NCI-H748 treated with DMSO at 0.1 percent for 48 hours (cell line): ENCODE measurements at places on chromosomes 7 and 10.

GRCh38 chr10:97124211-97124610 is 61.5 kb downstream of the SLIT1 start:
- DNase-seq: no peak

GRCh38 chr10:71434760-71435394 is 38.2 kb downstream of the CDH23 start:
- DNase-seq: no peak

DNA sequence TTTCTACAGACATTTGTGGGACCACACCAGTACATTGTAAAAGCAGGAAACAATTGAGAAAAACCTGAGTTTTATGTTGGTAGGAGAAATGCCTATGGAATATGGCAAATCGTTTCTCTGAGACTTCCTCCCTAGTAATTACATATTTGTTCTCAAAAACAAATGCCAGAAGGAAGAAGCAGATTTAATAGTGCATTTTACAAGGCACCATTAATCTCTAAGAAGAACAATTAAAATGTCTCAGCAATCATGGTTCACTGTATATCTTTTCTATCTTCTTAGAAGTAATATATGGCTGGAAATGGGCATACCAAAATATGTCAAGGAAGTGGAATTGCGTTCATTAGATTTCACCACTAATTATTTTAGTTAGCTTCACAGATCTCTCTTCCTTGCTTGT is 13.3 kb downstream of the CAV1 start:
- DNase-seq: no peak

DNA sequence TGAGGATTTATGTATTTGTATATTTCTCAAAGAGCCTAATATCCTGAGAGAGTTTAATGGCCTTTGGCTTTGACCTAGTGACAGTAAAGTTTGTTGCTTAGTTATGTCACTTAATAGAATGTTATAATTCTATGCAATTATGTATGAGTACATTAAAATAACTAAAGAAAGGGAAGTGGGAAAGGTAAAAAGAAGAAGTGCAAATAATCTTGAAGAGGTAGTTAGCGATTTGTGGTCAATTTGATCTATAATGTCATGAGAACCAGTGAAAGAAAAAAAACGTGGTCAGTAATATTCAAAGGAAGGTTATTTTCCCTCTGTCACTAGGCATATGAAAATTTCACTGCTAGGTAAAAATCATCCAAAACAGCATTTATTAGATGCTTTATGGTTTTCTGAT is 143.4 kb upstream of the LSM8 start:
- no peak for DNase-seq

GRCh38 chr7:30057741-30058140 is 29.5 kb downstream of the PLEKHA8 start:
- DNase-seq: no peak

DNA sequence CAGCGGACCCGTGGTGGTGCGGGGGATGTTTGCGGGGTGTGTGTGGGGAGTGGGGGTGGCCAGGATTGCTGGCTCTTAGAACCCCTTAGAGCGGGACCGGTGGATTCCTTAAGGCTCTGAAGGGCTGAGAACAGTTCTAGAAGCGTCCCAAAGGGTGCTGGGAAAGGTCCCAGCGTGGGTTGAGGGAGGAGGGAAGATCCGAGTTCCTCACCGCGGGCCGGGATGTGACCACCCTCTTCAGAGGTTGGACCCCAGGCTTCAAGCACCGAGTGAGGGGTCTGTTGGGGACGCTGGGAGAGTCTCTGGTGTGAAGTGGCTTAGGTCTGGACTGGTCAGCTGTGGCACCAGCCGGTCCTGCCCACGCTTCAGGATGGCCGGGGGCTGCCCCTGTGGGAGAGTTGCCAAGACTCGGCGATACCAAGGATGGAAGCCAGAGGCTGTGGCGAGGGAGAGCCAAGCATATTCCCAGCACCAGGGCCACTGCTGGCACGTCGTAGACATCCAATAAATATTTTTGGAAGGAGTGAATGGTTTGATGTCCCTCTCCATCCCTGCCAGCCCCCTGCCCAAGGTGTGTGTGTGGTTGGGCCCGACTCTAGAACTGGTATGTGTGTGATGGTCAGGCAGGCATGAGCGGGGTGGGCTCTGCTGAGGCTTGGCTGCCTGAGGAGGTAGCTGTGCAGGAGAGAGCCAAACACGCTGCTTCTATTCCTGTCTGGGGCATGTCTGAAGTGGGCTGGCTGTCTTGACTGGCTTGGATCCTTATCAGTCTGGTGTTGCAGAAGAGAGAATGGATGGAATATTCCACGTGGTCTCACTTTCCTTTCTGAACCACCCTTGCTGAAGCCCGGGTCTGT is 19.2 kb downstream of the ZNF775 start:
- no peak for DNase-seq

- no peak for DNase-seq
Observed at GRCh38 chr7:39688611-39689480, 65.5 kb downstream of the RALA start.

DNA sequence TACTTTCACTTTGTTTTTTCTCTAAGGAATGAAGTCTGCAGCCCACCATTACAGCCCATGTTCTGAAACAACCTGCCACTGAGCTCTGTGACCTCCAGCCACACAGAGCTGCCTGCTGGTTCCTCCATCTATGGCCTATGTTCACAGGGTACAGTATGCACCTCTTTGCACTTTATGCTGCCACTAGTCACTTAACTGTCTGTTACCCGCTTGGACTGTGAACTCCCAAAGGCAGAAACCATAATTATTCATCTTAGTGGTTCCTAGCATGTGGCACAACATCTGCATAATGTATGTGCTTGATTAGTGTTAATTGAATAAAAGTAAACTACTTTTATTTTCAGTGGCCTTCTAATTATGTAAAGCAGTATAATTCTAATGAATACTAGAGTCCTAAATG is 95.5 kb upstream of the BET1 start:
- no peak for DNase-seq

DNA sequence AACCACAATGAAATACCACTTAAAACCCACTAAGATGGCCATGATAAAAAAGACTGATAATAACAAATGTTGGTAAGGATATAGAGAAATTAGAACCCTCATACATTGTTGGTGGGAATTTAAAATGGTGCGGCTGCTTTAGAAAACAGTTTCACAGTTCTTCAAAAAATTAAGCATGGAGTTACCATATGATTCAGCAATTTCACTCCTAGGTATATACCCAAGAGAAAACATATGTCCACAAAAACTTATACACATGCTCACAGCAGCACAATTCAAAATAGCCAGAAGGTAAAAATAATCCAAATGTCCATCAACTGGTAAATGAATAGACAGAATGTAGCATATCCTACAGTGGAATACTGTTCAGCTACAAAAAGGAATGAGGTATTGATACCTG is 30.0 kb downstream of the ATXN7L1 start:
- DNase-seq: no peak

DNA sequence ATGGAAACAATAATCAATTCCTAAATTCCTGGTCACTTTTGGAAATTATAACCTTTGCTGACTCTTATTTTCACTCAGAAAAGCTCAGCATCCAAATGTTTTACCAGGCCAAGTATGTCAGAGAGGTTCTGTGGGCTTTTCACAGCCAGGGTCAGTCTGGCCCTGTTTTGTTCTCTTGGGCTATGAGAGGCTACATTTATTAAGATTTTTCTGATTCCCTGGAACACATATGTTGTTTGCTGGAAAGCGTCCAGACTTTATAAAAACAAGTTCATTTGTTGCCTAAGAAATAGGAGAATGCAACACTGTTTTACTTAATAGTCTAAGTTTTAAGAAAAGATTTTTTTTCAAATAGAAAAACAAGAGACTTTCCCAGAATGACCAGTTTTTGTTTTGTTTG is 238.4 kb upstream of the PLXDC2 start:
- no peak for DNase-seq

DNA sequence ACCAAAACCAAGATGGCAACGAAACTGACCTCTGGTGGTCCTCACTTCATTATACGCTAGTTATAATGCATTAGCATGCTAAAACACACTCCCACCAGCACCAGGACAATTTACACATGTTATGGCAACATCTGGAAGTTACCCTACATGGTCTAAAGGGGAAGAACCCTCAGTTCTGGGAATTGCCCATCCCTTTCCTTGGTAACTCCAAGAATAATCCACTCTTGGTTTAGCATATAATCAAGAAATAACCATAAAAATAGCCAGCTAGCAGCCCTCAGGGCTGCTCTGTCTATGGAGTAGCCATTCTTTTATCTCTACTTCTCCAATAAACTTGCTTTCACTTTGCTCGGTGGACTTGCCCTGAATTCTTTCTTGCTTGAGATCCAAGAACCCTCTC is 191.1 kb downstream of the DOCK4 start:
- no peak for DNase-seq

GRCh38 chr7:155324918-155325235 is 27.2 kb downstream of the INSIG1 start:
- no peak for DNase-seq

DNA sequence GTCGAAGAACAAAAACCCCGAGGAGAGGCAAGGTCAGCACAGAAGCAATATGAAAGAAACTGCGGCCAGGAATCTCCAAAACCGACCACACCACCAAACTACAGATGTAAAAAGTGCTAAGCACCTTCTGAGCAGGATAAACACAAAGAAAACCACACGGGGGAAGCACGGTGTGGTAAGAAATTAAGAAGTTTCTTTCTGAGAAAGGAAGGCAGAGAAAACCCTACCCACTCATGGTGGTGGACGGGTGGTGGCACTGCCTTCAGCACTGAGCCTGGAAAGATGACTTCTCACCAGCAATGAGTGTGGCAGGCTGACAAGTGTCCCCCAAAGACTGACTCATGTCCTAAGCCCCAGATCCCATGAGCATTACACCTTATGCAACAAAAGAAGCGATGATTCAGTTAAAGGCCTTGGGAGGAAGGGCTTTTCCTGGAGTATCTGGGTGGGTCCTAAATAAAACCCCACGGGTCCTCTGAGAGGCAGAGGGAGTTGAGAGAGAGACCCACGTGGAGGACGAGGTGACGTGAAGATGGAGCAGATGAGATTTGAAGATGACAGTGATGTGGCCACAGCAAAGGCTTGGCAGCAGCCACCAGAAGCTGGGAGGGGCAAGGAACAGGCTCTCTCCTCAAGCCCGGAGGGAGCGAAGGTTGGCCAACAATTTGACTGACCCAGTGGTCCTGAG is 124.9 kb downstream of the DLG5 start:
- DNase-seq: no peak

- DNase-seq: no peak
Observed at GRCh38 chr10:67969875-67970274, 85.4 kb downstream of the SIRT1 start.

DNA sequence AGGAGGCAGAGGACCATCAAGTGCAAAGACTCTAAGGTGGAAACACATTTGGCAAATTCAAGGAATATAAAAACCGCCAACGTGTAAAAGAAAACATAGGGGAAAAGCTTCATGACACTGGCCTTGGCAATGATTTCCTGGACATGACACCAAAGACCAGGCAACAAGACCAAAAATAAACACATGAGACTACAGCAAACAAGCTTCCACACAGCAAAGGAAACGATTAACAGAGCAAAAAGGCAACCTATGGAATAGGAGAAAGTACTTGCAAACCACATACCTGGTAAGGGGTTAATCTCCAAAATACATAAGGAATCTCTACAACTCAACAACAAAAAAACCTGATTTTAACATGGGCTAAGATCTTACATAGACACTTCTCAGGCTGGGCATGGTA is 3.5 kb downstream of the GSTO1 start:
- no peak for DNase-seq

GRCh38 chr10:5504146-5505072 is 5.0 kb upstream of the CALML5 start:
- DNase-seq: no peak

- DNase-seq: no peak
Observed at GRCh38 chr7:44385434-44386138, 60.2 kb upstream of the CAMK2B start.

DNA sequence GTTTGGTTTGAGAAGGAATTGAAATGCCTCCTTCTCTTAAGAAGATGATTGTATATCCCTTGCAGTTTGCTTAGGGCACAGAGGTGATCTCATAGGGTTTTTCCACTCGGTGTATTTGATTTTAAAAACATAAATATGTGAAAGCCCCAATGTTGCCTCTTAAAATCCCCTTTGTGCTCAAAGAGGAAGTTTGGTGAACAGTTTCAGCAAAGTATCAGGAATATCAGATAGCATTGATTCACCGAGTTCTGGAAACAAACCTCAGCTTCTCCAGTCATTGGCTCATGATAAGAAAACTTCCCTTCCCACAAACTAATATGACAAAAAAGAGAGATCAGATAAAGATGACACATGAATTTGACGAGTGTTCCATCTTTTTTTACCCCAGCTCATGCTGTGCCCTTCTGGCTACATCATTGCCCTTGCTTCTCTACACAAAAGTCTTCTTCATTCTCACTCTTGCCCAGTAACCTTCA is 20.1 kb upstream of the SMNDC1 start:
- no peak for DNase-seq

GRCh38 chr7:154644366-154644765 is 358.6 kb downstream of the PAXIP1 start:
- no peak for DNase-seq

DNA sequence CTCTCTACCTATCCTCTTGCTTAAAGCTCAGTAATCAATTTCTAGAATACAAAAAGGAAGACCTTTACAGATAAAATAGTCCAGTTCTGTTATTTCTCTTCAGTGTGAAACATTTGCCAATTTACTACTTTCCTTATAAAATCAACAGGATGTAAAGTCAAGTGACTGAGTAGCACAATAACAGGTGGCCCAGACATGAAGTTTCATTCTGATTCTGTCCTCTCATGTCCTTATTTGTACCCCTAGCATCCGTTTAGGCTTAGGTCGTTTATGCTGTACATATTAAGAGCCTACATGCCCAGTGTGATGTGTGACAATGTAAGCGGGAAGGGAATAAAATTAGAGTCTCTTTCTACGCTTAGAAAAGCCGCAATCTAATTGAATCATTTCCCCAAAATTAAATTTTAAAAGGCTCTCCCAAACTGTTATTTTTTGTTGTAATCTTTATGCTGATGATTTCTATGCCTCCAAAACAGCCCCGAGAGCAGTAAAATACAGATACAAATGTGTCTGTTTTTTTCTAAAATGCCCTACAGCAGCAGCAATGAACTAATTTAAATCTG is 29.1 kb downstream of the EPC1 start:
- DNase-seq: no peak

DNA sequence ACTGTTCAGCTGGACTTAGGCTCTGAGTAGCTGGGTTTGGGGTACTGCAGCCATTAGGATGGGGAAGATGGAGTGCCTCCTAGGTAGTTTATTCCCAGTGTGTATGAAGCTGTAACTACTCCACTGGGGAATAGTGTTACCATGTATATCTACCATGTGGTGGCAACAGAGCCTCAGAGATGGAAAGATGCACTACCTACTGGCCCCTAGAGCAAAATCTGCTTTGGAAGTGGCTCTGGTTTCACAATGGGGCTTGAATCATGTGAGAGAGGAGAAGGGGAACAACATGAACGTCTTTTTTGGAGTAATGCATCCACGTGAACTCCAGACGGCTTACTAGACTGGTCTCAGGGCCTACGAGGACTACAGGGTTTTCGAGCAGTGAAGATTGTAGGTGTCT is 167.3 kb downstream of the CALCR start:
- DNase-seq: no peak

DNA sequence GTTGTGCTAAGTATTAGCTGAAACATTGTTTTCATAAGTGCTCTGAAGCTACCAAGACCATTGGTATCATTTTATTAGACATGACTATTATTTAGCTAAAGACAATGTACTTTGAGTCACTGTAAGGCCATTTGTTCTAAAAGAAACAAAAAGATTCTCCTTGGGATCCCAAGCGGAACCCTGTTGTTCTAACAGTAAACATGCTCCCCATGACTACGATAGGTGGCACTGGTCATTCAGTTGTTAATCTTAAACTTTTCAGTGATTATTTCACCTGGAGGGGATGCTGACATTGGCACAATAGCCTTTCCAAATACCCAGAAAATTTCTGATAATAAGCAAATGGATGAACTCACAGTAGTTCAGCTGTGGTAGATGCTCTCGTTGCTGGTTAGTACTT is 715.0 kb downstream of the AUTS2 start:
- no peak for DNase-seq
